MM.1S (cell line): ENCODE measurements at places on chromosomes 4 and X.

GRCh38 chr4:2934077-2934812 lies 29.0 kb downstream of the NOP14 start:
- DNase-seq = no peak
- no peaks in the 10 kb centered on the region for H3K27me3 ChIP-seq
- H3K4me1 ChIP-seq = peaks cover 8% of the 10 kb centered on the region; the same call in 1 of the 2 replicates

- no peak overlapping the region for H3K27ac ChIP-seq
- H3K27me3 ChIP-seq = no peaks in the 10 kb centered on the region
- no peaks in the 10 kb centered on the region for H3K4me1 ChIP-seq
These were observed 29.7 kb upstream of the TXK start for GRCh38 chr4:48163746-48164145.

- DNase-seq = no peak
- peaks cover 12% of the 10 kb centered on the region for H3K4me1 ChIP-seq
- no peak overlapping the region for H3K4me3 ChIP-seq
These were observed 20.5 kb upstream of the DDX3X start for GRCh38 chrX:41313419-41313818.

DNA sequence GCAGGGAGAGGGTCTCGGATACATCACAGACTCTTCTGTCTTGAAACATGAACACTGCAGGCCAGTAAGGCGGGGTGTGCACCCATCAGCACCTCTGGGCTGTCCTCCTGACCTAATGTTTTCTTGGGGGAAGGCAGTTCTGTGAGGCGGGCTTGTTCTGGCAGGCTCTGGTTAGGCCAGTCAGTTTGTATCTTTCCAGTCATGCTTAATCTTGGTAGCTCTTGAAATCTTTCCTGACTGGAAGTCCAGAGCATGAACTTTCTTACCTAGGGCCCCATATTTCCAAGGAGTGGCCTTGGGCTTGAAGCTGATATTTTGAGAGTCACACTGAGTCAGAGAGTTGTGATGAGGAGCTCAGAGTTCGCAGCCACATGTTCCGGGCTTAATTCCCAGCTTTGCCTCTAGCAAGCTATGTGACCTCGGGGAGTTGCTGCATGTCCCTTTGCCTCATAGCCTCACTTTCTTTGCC lies 54.2 kb upstream of the RASSF6 start:
- DNase-seq = no peak
- no peaks in the 10 kb centered on the region for H3K27me3 ChIP-seq
- H3K27ac ChIP-seq = no peak overlapping the region
- no peaks in the 10 kb centered on the region for H3K36me3 ChIP-seq
- no peaks in the 10 kb centered on the region for H3K4me1 ChIP-seq

GRCh38 chr4:71229477-71230270 lies 109.1 kb upstream of the SLC4A4 start:
- H3K4me3 ChIP-seq = no peak overlapping the region
- no peaks in the 10 kb centered on the region for H3K36me3 ChIP-seq
- peak; percentile 25 for DNase-seq
- no peak overlapping the region for H3K27ac ChIP-seq
- no peaks in the 10 kb centered on the region for H3K27me3 ChIP-seq
- H3K4me1 ChIP-seq = peaks cover 6% of the 10 kb centered on the region; the same call in 1 of the 2 replicates

- DNase-seq = no peak
- no peaks in the 10 kb centered on the region for H3K27me3 ChIP-seq
- no peak overlapping the region for H3K4me3 ChIP-seq
- H3K27ac ChIP-seq = no peak overlapping the region
These were observed 31.4 kb upstream of the ARSH start for GRCh38 chrX:2974961-2975360.

- H3K4me3 ChIP-seq = no peak overlapping the region
- no peaks in the 10 kb centered on the region for H3K4me1 ChIP-seq
- no peaks in the 10 kb centered on the region for H3K27me3 ChIP-seq
- no peak overlapping the region for H3K27ac ChIP-seq
These were observed 297.5 kb downstream of the ADAM29 start for GRCh38 chr4:175215657-175216056.

- H3K36me3 ChIP-seq = no peaks in the 10 kb centered on the region
- H3K4me3 ChIP-seq = no peak within 1 kb of the TSS
- no peaks in the 10 kb centered on the region for H3K27me3 ChIP-seq
- no peaks in the 10 kb centered on the region for H3K4me1 ChIP-seq
- no peak for DNase-seq
These were observed at the start of gene KLKB1 for GRCh38 chr4:186227221-186227620. TSS of gene KLKB1 (plus strand) at chr4:186227507. CDS start at chr4:186228196, 689 bp downstream.

DNA sequence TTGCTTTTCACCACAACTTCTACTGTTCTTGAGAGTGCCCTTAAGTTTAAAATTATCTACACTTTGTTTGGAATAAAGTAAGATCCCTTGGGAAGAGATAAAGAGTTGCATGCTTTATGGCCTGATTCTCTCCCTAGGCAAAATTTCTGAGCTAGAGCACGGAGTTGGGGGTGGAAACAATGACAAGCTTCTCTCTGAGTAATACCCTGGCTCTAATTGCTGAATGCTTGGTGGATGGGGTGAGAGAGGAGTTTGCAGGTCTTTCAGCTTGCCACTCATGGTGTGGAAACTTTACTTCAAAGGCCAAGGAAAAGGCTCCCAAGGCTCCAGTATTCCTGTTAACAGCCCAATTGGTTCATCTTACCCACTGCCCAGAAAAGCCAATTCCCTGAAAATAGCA lies 26.1 kb upstream of the PRDM8 start:
- DNase-seq = no peak
- H3K27ac ChIP-seq = no peak overlapping the region
- H3K36me3 ChIP-seq = no peaks in the 10 kb centered on the region

DNA sequence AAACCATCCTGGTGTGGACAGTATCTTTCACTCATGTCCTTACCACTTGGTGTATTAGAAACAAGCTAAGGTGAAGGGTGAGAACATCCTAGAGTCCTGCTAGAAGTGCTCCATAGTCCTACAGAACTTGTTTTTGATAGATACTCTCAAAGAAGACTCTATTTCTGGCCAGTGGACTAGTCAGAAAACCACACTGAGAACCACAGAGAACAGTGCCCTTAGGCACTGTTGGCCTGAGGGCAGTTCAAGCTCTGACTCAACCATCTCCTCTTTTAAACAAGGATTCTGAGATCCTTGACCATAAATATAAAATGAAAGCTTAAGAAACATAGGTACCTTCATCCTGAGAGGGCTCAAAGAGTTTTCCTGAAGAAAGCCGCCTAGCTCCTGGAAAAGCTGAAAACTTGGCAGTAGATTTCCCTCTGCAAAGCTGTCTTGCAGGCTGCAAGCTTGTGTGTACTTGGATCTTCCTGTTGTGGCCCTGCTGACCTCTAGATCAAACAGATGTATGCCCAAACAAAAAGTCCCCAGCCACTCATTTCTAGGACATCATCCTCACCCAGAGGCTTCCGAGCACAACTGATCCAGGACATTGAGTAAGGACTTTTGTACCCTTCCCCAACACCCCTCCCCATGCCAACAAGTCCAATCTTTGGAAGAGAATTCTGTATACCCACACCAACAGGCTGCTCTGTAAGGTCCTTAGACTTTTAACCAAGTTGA lies 111.6 kb upstream of the CXCL13 start:
- H3K27me3 ChIP-seq = no peaks in the 10 kb centered on the region
- DNase-seq = peak; percentile 74
- H3K36me3 ChIP-seq = no peaks in the 10 kb centered on the region

- no peak overlapping the region for H3K4me3 ChIP-seq
- H3K27ac ChIP-seq = no peak overlapping the region
- DNase-seq = no peak
- H3K4me1 ChIP-seq = no peaks in the 10 kb centered on the region
- H3K36me3 ChIP-seq = peaks cover 3% of the 10 kb centered on the region; the same call in 1 of the 2 replicates
These were observed 19.6 kb downstream of the PRDM5 start for GRCh38 chr4:120902925-120903324.

DNA sequence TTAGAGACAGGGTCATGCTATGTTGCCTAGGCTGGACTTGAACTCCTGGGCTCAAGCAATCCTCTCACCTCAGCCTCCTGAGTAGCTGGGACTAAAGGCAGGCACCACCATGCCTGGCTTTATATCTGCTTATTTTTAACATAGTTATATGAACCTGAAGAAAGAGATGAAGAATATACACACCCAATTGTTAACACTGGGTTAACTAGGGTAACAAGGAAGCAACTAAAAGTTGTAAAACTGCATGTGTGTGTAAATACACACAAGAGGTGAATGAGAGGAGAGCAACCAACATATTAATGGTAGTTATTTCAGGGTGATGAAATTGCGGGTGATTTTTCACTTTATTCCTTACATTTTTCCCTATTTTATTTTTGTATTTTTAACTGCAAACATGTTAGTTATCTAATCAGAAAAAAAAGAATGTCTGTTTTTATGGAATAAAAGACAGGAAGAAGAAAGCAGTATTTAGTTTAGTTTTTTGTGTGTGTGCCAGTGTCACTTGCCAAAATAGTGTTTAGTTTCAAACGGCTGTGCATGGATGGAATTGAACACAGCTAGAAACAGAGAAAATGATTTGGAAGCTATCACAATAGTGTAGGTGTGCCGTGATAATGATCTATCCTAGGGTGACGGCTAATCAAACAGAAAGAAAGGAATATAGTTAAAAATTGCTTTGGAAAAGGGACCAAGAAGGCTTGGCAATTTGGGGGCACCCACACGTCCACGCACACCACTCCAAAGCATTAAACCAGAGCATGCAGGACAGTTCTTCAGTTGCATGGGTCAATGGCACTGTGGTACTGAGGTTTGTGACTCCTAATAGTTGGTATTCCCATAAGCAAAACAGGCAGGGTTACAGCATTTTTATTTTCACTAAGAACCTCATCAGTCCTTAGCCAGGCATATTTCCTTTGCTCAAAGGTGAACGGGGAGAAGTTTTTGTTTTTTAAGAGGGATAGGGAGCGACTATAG lies 89.1 kb upstream of the KLHL13 start:
- no peaks in the 10 kb centered on the region for H3K36me3 ChIP-seq
- H3K4me1 ChIP-seq = no peaks in the 10 kb centered on the region
- H3K27me3 ChIP-seq = peaks cover 6% of the 10 kb centered on the region; the same call in 1 of the 2 replicates
- H3K4me3 ChIP-seq = no peak overlapping the region
- H3K27ac ChIP-seq = no peak overlapping the region

DNA sequence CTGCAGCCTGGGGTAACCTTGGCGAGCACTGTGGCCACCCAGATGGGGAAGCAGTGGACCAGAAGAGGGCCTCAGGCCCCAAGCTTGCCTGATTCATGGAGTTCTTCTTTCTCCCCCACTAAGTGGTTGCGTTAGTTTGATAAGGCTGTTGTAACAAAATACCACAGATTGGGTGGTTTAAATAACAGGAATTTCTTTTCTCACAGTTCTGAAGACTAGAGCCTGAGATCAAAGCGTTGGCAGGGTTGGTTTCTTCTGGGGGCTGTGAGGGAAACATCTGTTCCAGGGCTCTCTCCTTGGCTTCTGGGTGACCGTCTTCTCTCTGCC lies 105.7 kb upstream of the GATB start:
- DNase-seq = no peak
- H3K4me1 ChIP-seq = no peaks in the 10 kb centered on the region
- H3K27ac ChIP-seq = no peak overlapping the region
- no peak overlapping the region for H3K4me3 ChIP-seq

DNA sequence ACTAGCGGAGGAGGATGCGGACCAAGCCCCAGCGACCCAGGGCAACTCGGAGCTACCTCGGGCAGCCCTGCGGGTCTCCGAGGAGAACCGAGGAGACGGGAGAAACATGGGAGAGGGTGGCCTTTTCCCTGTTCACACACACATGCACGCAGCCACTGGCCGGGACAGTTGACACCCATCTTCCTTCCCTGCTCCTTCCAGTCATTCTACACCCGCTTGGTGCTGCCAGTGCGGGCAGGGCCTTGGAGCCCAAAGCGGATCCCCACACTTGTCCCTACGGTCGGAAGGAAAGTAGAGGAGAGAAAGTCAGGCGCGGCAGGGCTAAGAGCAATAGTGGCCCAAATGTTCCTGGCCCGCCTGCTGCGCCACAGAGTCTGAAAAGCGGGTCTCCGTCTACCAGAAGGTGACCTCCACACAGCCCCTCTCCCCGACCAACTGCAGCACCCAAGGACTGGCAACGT lies 1.1 kb upstream of the PPP3CA start:
- no peaks in the 10 kb centered on the region for H3K27me3 ChIP-seq
- H3K4me1 ChIP-seq = peaks cover 9% of the 10 kb centered on the region; the same call in 1 of the 2 replicates
- DNase-seq = no peak
- peak overlapping the region; percentile 79 for H3K4me3 ChIP-seq

GRCh38 chr4:38619316-38619715 lies 44.7 kb upstream of the KLF3 start:
- H3K4me3 ChIP-seq = no peak overlapping the region
- H3K27ac ChIP-seq = no peak overlapping the region
- H3K36me3 ChIP-seq = no peaks in the 10 kb centered on the region
- H3K4me1 ChIP-seq = no peaks in the 10 kb centered on the region

- no peaks in the 10 kb centered on the region for H3K27me3 ChIP-seq
- no peaks in the 10 kb centered on the region for H3K36me3 ChIP-seq
- no peak for DNase-seq
- no peaks in the 10 kb centered on the region for H3K4me1 ChIP-seq
- H3K27ac ChIP-seq = no peak overlapping the region
These were observed 20.6 kb downstream of the CAMK2D start for GRCh38 chr4:113740857-113741379.
